ENCODE measurements at places on chromosomes 5 and 9.

DNA sequence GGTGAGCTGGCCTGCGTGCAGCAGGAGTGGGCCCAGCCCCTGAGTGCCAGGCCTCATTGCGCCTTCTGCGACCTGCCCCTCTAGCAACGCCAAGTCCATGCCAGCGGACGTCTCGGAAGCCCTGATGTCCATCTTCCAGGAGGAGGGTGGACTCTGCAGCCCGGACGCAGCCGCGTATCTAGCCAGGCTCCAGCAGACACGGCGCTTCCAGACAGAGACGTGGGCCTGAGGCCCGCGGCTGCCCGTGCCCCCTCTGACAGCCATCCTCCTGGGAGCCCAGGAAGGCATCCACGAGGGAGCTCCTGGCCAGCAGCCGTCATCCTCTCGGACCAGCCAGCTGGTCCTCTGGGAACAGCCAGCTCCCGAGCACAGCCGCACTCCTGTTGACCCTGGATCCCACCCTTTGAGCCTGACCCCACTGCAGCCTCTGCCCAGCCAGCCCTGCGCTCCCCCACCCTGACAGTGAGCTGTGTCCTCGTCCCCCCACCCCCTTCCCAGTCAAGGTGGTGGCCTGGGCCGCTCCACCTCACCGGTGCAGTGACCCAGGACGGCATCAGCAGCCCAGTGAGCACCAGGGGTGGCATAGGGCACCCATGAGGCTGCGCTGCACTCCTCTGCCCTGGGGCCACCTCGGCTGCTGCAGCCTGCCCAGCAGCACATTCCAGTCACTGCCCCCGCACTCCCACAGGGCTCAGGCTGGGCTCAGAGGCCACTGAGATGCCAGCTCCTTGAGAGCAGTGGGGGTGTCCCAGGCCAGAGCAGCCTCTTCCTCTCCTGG is 5.7 kb downstream of the RNF208 start:
- H3K27me3 ChIP-seq: no peaks in the 10 kb centered on the region
- no peaks in the 10 kb centered on the region for H3K36me3 ChIP-seq
- H3K27ac ChIP-seq: no peak overlapping the region
- DNase-seq: no peak
- H3K4me1 ChIP-seq: peaks cover 3% of the 10 kb centered on the region

- H3K27me3 ChIP-seq: no peaks in the 10 kb centered on the region
- DNase-seq: no peak
- no peaks in the 10 kb centered on the region for H3K36me3 ChIP-seq
- H3K4me1 ChIP-seq: no peaks in the 10 kb centered on the region
These were observed 2348.7 kb upstream of the ACO1 start for GRCh38 chr9:30035761-30036160.

DNA sequence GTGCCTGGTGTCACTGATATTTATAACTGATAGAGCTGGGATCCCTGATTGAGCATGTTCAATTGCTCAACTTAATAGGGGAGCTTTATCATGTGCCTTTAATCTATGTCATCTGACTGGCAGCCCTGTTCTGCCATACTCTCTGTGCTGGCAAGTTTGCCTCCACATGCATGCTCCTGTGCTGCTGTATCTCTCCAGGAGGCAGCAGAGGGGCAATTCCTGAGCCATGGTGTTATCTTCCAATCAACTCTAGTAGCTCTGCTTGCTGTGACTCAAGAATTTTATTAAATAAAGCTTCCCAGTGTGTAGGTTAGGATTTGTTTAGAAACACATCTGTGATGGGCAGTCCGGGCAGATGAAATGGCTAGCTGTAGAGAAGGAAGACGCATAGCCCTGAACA is 642.0 kb downstream of the KIF4B start:
- H3K27ac ChIP-seq: no peak overlapping the region
- H3K4me3 ChIP-seq: no peak overlapping the region
- H3K4me1 ChIP-seq: no peaks in the 10 kb centered on the region
- no peaks in the 10 kb centered on the region for H3K36me3 ChIP-seq

GRCh38 chr5:100797861-100798260 is 105.2 kb downstream of the ST8SIA4 start:
- no peaks in the 10 kb centered on the region for H3K27me3 ChIP-seq
- no peaks in the 10 kb centered on the region for H3K36me3 ChIP-seq
- no peaks in the 10 kb centered on the region for H3K4me1 ChIP-seq
- no peak overlapping the region for H3K27ac ChIP-seq
- H3K4me3 ChIP-seq: no peak overlapping the region

GRCh38 chr5:151215546-151215880 is 8.4 kb downstream of the CCDC69 start:
- H3K27me3 ChIP-seq: no peaks in the 10 kb centered on the region
- peak overlapping the region; percentile 92 for H3K27ac ChIP-seq
- peaks cover 3% of the 10 kb centered on the region for H3K36me3 ChIP-seq
- peaks cover 12% of the 10 kb centered on the region for H3K4me1 ChIP-seq

- H3K27me3 ChIP-seq: no peaks in the 10 kb centered on the region
- H3K4me3 ChIP-seq: no peak overlapping the region
- DNase-seq: no peak
- H3K36me3 ChIP-seq: peaks cover 31% of the 10 kb centered on the region
- H3K27ac ChIP-seq: no peak overlapping the region
- H3K4me1 ChIP-seq: peaks cover 3% of the 10 kb centered on the region
These were observed 11.7 kb downstream of the CD74 start for GRCh38 chr5:150401076-150401375.

DNA sequence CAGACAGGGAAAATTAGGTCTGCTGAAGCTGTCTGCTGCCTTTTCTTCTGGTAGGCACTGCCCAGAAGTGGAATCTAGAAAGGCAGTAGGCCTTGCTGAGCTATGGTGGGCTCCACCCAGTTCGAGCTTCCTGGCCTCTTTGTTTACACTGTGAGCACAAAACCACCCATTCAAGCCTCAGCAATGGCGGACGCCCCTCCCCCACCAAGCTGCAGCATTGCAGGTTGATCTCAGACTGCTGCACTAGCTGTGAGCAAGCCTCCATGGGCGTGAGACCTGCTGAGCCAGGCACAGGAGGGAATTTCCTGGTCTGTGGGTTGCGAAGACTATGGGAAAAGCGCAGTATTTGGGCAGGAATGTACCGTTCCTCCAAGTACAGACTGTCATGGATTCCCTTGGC is 18.5 kb downstream of the AGTPBP1 start:
- no peaks in the 10 kb centered on the region for H3K27me3 ChIP-seq
- no peaks in the 10 kb centered on the region for H3K4me1 ChIP-seq
- H3K27ac ChIP-seq: no peak overlapping the region
- DNase-seq: no peak

DNA sequence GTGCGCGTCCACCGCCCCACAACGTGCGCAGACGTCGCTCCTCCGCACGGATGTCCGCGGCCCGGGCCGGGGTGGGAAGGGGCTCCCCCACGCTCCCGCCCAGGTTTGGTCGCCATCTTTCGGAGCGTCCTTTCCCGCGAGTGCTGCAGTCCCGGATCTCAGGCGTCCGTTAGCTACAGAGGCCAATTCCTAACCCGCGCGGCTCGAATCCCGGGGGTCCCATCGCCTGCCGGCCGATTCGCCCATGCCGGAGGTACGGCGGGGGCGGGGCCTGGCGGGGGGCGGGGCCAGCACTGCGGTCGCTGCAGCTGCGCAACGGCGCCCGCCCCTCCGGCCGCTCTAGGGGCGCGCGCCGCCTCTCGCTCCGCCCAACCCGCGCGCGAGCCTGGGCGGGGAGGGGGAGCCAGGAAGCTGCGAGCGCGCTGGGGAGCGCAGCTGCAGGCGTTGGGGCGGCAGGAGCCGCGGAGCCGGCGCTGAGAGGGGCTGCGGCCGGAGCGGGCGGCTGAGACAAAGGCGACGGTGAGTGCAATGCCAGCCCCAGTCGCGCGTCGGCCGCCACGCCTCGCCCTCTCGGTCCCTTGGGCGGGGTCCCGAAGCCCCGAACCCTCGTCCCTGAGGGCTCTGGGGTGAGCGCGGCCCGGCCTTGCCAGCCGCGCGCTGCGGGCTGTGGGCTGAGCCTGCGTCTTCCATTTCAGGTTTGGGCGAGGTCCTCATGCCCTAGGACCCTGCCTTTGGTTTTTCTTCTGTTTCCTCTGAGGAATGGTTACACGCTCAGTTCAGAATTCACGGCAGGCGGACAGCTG is at the start of gene CDC42SE2:
Gene CDC42SE2, plus strand, starts transcription at position 406 of the 803 bp plus-strand sequence. CDS start 95,441 bp downstream, outside the sequence.
- H3K36me3 ChIP-seq: no peaks in the 10 kb centered on the region
- H3K27me3 ChIP-seq: no peaks in the 10 kb centered on the region
- DNase-seq: peak; percentile 88
- H3K4me3 ChIP-seq: peak within 1 kb of the TSS; percentile 98
- H3K27ac ChIP-seq: peak within 1 kb of the TSS; percentile 94

- no peak for DNase-seq
- H3K4me1 ChIP-seq: peaks cover 4% of the 10 kb centered on the region
- H3K27me3 ChIP-seq: peaks cover 36% of the 10 kb centered on the region
- no peak overlapping the region for H3K27ac ChIP-seq
- no peak overlapping the region for H3K4me3 ChIP-seq
These were observed 44.7 kb downstream of the GGTA1 start for GRCh38 chr9:121454972-121455371.

- H3K4me1 ChIP-seq: no peaks in the 10 kb centered on the region
- no peaks in the 10 kb centered on the region for H3K36me3 ChIP-seq
- no peak overlapping the region for H3K27ac ChIP-seq
- H3K27me3 ChIP-seq: no peaks in the 10 kb centered on the region
These were observed 2.7 kb downstream of the SLC34A3 start for GRCh38 chr9:137233143-137233980.

DNA sequence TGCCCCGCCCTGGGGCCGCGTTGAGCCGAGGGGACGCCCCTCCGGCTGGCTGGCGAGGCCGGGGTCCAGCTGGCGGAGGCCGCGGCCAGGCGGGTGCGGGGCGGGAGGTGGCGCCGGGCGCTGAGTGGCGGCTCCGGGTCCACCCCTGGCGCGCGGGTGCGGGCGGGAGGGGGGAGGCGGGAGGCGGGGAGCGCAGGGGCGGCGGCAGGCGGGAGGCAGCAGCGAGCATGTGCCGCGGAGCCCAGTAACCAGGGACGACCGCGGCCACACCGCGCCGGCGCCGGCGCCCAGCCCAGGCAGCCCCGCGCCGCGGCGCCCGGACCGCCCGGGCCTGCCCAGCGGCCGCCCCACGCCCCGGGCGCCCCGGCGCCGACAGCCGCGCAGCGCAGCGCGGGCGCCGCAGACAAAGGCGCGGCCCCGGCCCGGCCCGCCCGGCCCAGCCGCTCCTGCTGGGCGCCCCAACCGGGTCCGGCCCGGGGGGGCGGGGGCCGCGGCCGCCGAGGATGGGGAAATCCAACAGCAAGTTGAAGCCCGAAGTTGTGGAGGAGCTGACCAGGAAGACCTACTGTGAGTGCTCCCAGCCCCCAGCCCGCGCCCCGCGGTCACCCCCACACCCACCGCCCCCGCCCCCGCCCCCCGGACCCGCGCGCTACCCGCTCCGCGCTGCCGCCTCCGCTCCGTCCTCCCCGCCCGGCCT is at the start of gene NCS1:
Gene NCS1, plus strand, starts transcription at position 244 of the 697 bp plus-strand sequence. Its CDS starts 260 bp downstream, at position 504.
- peak within 1 kb of the TSS; percentile 89 for H3K4me3 ChIP-seq
- H3K27me3 ChIP-seq: peaks cover 6% of the 10 kb centered on the region
- H3K27ac ChIP-seq: peak within 1 kb of the TSS; percentile 70
- peak; percentile 81 for DNase-seq
- H3K4me1 ChIP-seq: peaks cover 15% of the 10 kb centered on the region
- H3K36me3 ChIP-seq: no peaks in the 10 kb centered on the region

DNA sequence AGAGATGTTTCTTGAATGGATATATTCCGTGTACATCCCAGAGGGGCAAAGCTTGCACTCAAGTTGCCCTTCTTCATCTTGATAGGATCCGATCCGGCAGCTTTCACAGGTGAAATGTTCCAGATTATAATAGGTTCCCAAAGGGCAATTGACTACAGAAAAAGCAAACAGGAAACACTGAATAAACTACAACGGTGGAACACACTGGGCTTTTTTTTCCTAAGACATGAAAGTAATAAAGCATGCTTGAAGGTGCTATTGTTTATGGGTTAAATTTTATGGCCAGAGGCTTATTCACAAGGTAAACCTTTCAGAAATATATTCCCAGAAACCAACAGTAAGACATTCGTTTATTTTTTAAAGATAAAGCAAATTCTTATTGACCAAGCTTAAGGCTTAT is 110.6 kb downstream of the SVEP1 start:
- no peak overlapping the region for H3K4me3 ChIP-seq
- H3K4me1 ChIP-seq: no peaks in the 10 kb centered on the region
- no peaks in the 10 kb centered on the region for H3K36me3 ChIP-seq
- no peak overlapping the region for H3K27ac ChIP-seq
- H3K27me3 ChIP-seq: no peaks in the 10 kb centered on the region

- H3K4me3 ChIP-seq: no peak overlapping the region
- no peak overlapping the region for H3K27ac ChIP-seq
- no peak for DNase-seq
- no peaks in the 10 kb centered on the region for H3K36me3 ChIP-seq
- peaks cover 4% of the 10 kb centered on the region for H3K27me3 ChIP-seq
- H3K4me1 ChIP-seq: no peaks in the 10 kb centered on the region
These were observed 145.0 kb downstream of the SLC24A2 start for GRCh38 chr9:19643875-19644274.

DNA sequence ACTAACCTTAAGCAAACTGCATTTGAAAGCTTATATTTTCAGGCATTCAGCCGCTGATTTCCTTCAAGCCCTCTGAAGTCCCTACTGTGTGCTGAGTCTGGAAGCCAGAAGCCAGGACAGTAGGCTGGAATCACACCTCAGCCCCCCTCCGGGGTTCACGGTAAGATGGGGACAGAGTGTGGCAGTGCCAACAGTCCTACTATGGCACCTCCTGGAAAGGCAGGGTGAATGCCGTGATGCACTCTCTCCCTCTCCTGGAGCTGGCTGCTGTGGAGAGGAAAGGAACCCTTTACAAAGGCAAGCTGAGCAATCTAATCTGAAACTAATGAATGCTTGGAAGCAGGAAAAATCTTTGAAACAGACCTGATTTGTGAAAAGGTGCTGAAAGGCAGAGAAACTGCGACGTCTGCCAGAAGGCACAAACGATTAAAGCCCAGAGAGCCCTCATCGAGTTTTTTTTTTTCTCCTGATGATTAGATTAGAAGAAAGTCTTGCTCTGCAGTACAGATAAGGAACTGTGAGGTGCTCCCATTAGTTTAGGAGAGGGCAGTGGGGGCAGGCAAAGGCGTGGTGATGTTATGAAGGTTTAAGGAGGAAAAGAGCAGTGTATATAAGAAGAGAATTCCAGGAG is 21.0 kb downstream of the ANKH start:
- peaks cover 39% of the 10 kb centered on the region for H3K4me1 ChIP-seq
- H3K27me3 ChIP-seq: no peaks in the 10 kb centered on the region
- DNase-seq: no peak
- peak overlapping the region; percentile 78 for H3K27ac ChIP-seq
- peak overlapping the region; percentile 74 for H3K4me3 ChIP-seq

DNA sequence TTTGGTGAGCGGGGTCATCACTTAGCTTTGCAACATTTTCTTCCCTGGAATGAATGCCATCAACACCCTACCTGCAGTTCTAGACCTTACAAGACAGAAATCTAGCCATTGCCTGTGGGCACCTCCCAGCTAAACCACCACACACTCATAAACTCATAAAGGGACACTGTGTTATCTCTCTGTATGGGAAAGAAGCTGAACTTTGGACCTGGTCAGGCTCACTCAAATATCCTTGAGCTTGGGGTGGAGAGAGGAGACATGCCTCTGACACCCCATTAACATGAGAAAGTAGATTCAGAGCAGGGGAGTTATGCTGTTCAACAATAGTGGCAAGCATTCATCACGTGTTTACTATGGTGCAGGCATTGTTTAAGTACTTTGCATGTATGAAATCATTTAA is 205.6 kb downstream of the ZNF462 start:
- H3K27me3 ChIP-seq: no peaks in the 10 kb centered on the region
- H3K36me3 ChIP-seq: no peaks in the 10 kb centered on the region
- H3K4me3 ChIP-seq: no peak overlapping the region
- DNase-seq: no peak
